CD4-positive, alpha-beta T cell (primary cell): ENCODE measurements at places on chromosomes 4 and X. TPM values are rescaled to one million over a fixed set of nuclear protein-coding genes. Genes with fewer than 3 reads are reported as not detected.
A peak's percentile ranks its signal among the peaks of the same experiment; 100 is the strongest.

The GLUD2 gene
- total RNA-seq = not detected

DNA sequence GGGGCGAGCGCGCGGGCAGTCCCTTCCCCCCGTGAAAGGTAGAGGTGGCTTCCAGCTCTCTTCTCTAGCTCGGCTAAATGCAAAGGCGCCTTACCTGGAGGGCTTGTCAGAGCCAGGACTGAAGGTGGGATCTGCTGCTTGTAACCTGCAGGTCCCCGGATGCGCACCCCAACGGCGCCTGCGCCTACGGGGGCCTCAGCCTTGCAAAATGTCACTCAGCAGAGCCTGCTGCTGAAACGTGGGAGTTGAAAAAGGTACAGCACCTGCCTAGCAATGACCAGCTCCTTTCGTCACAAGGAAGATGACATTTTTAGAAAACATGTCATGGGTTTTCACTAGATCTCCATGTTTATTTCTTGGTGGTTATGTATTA lies 583 bp downstream of the ABHD18 start:
- H3K4me1 ChIP-seq = peaks cover 31% of the 10 kb centered on the region
- peaks cover 7% of the 10 kb centered on the region for H3K36me3 ChIP-seq
- peak; percentile 63 for DNase-seq
- H3K4me3 ChIP-seq = peak overlapping the region; percentile 82
- H3K27ac ChIP-seq = peak overlapping the region; percentile 93
- H3K27me3 ChIP-seq = no peaks in the 10 kb centered on the region

DNA sequence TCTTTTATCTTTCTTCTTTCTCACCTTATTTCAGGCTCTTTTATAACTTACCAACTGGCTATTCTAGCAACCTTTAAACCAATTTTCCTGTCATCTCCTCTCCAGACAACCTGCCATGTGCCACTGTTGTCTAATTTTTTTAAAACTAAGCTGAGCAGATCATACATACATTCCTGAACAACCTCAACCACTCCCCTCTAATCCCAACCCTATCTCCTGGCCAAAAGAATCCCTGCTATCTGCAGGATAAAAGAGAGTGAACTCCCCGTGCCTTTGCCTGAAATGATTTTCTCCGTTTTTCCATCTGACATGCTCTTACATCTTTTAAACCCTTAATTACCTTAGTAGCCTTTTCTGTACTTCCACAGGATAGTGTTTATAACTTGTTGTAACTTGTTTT lies 35.5 kb downstream of the DCUN1D4 start:
- no peaks in the 10 kb centered on the region for H3K27me3 ChIP-seq
- no peak overlapping the region for H3K27ac ChIP-seq
- H3K4me1 ChIP-seq = no peaks in the 10 kb centered on the region

DNA sequence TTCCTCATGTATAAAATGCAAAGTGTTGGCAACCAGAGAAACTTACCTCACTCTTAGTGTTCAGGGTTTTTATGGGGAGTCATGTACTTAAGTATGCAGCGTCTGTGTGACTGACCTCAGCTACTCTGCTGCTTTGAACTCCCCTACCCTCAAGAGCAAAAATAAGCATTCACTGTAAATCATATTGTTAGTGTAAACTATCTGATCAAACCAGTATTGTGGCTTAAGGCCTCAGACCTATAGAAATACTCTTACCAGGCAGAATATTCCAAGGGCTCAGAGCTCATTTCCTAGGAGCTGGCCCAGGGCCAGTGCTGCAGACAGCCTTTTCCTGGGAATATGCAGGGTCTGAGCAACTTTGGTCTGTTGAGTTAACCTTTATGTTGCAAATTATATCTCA lies 453.1 kb downstream of the CCSER1 start:
- H3K4me3 ChIP-seq = no peak overlapping the region
- H3K27ac ChIP-seq = no peak overlapping the region
- no peak for DNase-seq

The CXCL8 gene
- 11.4 TPM for total RNA-seq

The ANKRD50 gene
- total RNA-seq = 0.27 TPM

- H3K36me3 ChIP-seq = no peaks in the 10 kb centered on the region
- H3K27me3 ChIP-seq = no peaks in the 10 kb centered on the region
- H3K4me1 ChIP-seq = no peaks in the 10 kb centered on the region
- H3K4me3 ChIP-seq = no peak overlapping the region
- DNase-seq = peak; percentile 10
Measured at GRCh38 chr4:25439918-25440477, 62.9 kb downstream of the ANAPC4 start.
